CD4-positive, alpha-beta memory T cell (primary cell): ENCODE measurements at places on chromosomes 16 and 17. TPM values are rescaled to one million over a fixed set of nuclear protein-coding genes. Genes with fewer than 3 reads are reported as not detected.
A peak's percentile ranks its signal among the peaks of the same experiment; 100 is the strongest.

Gene ABCA6
- total RNA-seq, result 0.67 TPM

DNA sequence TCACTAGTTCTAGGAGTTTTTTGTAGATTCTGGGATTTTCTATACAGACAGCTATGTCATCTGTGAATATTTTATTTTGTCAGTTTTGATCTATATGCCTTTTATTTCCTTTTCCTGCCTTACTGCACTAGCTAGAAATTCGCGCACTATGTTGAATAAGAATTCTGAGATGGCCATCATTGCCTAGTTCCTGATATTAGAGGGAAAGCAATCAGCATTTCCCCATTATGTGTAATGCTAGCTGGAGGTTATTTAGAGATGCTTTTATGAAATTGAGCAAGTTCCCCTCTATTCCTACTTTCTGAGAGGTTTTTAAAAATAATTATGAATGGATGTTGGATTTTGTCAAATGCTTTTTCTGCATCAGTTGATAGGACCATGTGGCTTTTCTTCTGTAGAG, 23.8 kb downstream of the MPRIP start:
- H3K27ac ChIP-seq, result no peak overlapping the region
- H3K4me3 ChIP-seq, result no peak overlapping the region
- H3K36me3 ChIP-seq, result no peaks in the 10 kb centered on the region

DNA sequence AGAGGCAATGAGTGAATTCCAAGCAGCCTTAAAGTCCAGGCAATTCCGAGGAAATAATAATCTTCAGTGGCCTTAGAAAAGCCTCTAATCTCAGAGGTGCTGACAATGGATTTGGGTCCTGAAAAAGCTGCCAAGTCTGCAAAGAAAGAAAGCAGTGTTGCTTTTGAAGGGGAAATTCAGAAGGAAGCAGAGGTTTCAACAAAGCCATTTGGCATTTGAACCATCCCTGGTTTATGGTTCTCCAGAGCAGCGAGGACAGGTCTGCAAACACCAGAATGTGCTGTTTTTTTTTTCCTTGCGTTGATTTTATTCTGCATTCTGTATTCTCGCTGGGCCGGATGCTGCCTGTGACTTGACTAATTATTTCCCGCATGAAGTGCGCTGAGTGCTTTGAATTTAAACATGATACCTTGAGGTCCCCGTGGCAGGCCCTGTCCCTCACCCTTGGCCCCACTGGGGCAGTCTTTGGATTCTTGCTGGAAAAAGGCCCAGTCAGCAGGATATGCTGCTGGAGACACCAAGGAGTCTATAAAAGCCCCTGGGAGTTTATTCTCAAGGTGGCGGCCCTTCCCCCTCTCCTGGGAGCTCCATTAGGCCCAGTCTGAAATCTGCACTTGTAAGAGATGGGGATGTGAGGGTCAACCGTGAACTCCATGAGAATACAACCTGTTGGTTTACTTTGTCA, 338.3 kb downstream of the HAPSTR1 start:
- H3K4me3 ChIP-seq, result no peak overlapping the region
- no peaks in the 10 kb centered on the region for H3K4me1 ChIP-seq
- no peaks in the 10 kb centered on the region for H3K36me3 ChIP-seq

- no peak for DNase-seq
- no peak overlapping the region for H3K27ac ChIP-seq
These were observed 65.3 kb downstream of the RBFOX1 start for GRCh38 chr16:7397901-7398300.

DNA sequence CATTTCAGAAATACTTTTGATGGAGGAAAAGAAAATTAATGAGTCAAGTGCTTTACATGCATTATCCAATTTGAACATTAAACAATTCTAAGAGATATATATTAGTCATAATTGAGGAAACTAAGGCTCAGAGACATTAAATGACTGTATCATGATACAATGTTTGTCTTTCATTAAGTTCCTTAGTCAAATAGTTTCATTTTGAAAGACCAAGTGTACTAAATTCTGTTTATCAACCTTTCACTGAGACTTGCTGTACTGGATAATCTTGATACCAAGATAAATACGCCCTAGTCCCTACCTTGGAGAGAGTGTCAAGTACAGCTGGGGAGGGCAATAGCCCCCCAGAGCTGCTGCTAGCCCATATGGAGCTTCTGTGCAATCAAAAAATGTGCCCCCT, 24.2 kb downstream of the TOM1L2 start:
- no peak overlapping the region for H3K27ac ChIP-seq
- no peak for DNase-seq
- no peaks in the 10 kb centered on the region for H3K27me3 ChIP-seq
- no peaks in the 10 kb centered on the region for H3K36me3 ChIP-seq

Gene SLC47A2
- not detected for total RNA-seq

DNA sequence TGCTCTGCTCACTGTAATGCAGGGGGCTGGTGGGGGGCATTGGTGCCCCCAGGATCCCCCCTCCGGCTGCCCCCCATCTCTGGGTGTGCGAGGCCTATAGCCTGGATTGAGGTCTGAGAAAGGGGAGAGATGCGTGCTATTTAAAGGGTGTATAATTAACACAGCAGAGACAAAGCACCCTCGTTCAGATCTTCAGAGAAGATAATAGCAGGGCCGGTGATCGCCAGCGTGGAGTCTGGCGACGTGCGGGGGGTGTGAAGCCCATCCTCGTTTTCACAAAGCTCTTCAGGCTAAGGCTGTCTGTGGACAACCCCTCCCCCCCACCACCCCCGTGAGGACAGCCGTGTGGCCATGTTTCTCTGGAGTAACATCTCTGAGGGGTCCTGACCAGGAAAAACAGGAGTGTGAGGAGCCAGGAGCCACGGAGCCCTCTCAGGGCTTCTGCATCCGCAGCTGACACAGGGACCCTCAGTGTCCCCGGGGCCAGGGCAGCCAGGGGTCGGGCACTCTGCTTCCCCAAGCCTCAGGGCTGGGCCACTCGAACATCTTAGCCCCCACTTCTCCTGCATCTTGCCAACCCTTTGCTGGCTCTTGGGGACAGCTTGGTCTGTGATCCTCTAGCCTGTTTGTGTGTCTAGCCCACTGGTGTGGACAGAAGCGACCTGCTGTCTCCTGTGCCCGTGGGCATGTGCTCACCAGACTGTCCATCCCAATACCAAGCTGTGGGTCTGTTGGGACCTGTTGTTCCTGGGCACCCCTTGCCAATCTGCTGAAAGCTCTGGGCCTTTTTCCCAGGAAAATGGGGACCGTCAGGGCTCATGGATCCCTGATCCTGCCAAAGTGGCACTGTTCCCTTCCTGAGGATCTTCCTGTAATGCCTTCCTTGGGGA, 58.9 kb downstream of the BAIAP2 start:
- no peak for DNase-seq
- H3K36me3 ChIP-seq, result no peaks in the 10 kb centered on the region
- peak overlapping the region; percentile 51 for H3K27ac ChIP-seq
- no peak overlapping the region for H3K4me3 ChIP-seq
- no peaks in the 10 kb centered on the region for H3K27me3 ChIP-seq

- H3K27ac ChIP-seq, result no peak overlapping the region
- H3K4me1 ChIP-seq, result no peaks in the 10 kb centered on the region
- no peaks in the 10 kb centered on the region for H3K36me3 ChIP-seq
- no peak for DNase-seq
- no peak overlapping the region for H3K4me3 ChIP-seq
These were observed 24.2 kb upstream of the ABCA9 start for GRCh38 chr17:69084911-69085310.

Gene KRTAP4-4
- not detected for total RNA-seq

GRCh38 chr17:57010487-57010886, 32.6 kb downstream of the SCPEP1 start:
- H3K27me3 ChIP-seq, result no peaks in the 10 kb centered on the region
- no peaks in the 10 kb centered on the region for H3K36me3 ChIP-seq
- no peak for DNase-seq
- H3K4me1 ChIP-seq, result peaks cover 6% of the 10 kb centered on the region
- no peak overlapping the region for H3K4me3 ChIP-seq

Gene SMTNL2
- not detected for total RNA-seq
